ENCODE measurements at places on chromosomes 1 and 21.

- DNase-seq = no peak
These were observed 1.2 kb downstream of the PTPN14 start for GRCh38 chr1:214550013-214550856.

- DNase-seq = no peak
These were observed 17.5 kb downstream of the MAB21L3 start for GRCh38 chr1:116128664-116129063.

DNA sequence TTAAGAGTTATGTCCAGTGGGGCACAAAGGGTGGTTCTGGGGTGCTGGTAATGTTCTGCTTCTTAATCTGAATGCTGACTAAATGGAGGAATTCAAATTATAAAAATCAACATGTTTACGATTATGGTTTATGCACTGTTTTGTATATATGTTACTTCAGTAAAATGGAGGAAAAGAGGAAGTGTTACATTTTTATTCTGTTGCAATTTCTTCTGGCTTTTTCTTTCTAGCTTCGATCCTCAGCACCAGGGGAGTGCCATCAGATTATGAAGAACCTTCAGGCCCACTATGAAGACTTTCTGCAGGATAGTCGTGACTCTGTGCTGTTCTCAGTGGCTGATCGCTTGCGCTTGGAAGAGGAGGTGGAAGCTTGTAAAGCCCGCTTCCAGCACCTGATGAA is 105.5 kb downstream of the MACF1 start:
- no peak for DNase-seq

DNA sequence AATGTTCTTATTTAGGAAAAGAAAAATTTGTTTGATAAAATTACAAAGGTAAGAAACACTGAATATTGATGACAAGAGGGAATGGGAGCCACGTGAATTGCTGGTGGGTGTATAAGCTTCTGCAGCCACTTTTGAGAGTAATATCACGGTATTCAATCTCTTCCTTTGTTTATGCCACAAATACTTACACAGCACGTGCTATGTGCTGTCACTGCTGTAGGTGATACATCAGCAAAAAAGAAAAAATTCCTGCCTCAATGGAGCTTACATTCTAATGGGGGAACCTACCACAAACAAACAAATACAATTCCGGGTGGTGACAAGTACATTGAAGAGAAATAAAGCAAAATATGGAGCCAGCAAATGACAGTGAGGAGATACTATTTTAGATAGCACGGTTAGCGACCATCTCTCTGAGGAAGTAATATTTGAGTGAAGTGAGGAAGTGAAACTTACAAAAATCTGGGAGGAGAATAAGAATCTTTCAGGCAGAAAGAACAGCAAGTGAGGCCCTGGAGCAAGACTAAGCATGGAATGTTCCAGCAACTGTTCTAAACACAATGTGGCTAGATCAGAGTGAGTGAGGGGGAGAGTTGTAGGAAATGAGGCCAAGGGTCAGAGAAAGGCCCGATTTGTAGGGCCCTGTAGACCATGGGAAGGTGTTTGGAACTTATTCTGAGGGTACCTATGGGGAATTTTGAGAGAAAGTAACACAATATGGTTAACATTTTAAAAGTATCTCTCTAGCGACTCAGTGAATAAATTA is 2.6 kb upstream of the FCRLB start:
- DNase-seq = no peak

DNA sequence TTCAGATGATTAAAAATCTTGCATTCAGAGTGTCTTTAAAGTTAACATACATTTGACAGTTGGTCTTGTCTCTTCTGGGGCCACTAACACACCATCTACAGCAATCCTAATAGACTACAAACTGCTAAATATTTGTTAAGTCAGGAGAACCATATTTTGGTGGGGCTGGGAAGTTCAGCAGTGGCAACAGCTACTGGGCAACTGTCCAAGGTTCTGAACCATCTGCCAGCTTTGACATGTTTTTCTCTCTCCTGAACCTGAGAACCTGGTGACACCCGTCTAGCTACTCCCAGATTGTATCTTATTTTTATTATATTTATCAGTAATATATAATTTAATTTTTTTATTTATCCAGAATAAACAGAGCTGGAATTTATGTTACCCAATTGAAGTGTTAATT is 199.0 kb upstream of the DPYD start:
- DNase-seq = no peak

DNA sequence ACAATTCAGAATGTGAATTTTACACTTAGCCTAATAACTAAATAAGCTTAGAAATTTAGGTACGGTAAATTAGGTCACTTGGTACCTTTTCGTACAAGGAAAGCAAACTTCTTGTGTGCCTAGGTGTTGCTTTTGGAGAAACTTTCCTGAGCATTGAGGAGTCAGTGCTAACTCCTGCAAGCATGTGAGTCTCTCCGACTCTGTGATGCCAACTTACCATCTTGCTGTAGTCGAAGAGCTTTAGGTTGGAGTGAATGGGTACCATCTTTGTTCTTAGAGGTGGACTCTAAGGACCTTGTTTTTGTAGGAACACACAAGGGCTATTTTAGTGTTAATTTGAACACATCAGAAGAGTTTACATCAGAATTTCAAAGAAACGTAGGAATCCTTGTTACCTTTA is 688.9 kb downstream of the USP25 start:
- DNase-seq = no peak

GRCh38 chr1:150564051-150564991 is 15.1 kb downstream of the MCL1 start:
- no peak for DNase-seq

GRCh38 chr1:45924736-45925135 is 121.3 kb downstream of the MAST2 start:
- no peak for DNase-seq

GRCh38 chr1:162631546-162632191 is 595 bp upstream of the DDR2 start:
- DNase-seq = no peak

GRCh38 chr1:28871631-28872401 is 42.6 kb upstream of the EPB41 start:
- no peak for DNase-seq

DNA sequence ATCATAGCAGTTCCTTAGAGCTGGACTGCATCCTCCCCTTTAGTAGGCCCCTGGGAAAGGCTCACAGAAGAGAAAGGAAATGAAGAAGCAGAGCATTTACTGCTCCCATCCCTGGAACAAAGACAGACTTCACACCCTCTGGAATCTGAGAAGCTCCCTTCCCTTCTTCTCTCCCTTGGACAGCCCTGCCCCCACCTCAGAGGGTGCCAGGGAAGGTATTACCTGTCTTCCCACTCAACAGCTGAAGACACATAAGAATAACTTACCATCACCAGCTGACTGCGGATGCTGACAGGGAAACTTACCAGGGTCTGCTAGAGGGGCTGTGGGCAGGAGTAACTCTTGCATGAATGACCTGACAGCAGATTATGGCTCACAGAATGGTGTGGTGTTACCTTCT is 14.1 kb upstream of the FAAH start:
- no peak for DNase-seq

- no peak for DNase-seq
These were observed 300.3 kb downstream of the DSCAM start for GRCh38 chr21:40546647-40547046.

DNA sequence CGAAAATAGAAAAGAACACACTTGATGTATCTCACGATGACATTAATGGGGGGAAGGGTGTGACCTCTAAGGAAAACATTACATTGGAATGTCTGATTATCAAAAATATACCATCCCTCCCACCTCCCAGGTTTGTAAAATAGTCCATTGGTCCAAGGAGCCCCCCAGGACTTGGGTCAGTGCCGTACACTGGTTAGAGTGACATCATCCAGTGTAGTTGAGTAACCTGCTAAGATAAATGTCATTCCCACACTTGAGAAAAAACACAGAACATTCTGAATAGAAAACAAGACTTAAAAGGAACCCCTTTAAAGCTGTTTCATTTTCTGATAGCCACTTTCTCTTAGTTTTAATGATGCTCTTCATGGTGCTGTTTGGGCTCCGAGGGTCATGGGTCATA is 15.2 kb downstream of the DDX20 start:
- DNase-seq = no peak

- DNase-seq = no peak
These were observed 4.0 kb downstream of the PHC2 start for GRCh38 chr1:33426916-33427315.

DNA sequence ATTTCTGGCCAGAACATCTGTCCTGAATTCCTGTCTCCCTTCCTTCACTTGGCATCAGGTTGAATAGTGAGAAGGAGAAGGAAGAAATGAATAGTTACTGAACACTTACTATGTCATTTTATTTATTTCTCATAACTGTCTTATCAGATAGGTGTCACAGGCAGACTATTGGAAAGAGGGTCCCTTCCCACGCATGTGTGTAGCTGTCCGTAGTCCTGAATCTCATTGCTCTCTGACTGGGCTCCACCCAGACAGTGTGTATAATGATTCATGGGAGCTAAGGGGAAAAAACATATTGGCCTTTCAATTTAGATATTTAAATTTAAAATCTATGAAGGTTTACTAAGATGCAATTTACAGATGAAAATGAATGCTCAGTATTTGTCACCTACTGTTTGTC is 86.1 kb downstream of the OMA1 start:
- no peak for DNase-seq

- DNase-seq = no peak
These were observed 96.6 kb downstream of the WDR4 start for GRCh38 chr21:42782723-42783242.

DNA sequence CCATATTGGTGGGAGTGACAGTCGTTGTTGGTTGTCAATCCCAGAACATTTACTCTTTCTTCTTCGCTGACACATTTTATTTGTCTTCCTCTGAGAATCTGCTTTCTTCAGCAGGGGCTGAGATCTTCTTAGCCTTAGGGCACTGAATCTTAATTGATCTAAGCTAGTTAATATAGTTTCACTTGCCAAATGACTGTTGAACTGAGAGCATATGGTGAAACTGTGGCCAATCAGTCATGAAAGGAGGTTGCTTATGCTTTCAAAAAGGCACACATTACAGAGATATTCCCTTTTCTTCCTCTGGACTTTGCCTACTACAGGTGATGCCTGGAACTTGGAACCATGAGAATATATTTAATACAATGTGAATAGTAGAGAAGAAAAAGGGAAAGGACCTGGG is 60.0 kb upstream of the KIAA0040 start:
- no peak for DNase-seq

- no peak for DNase-seq
These were observed 76.7 kb downstream of the AK4 start for GRCh38 chr1:65224681-65225091.

GRCh38 chr1:40049725-40050124 is 9.2 kb downstream of the CAP1 start:
- DNase-seq = no peak

DNA sequence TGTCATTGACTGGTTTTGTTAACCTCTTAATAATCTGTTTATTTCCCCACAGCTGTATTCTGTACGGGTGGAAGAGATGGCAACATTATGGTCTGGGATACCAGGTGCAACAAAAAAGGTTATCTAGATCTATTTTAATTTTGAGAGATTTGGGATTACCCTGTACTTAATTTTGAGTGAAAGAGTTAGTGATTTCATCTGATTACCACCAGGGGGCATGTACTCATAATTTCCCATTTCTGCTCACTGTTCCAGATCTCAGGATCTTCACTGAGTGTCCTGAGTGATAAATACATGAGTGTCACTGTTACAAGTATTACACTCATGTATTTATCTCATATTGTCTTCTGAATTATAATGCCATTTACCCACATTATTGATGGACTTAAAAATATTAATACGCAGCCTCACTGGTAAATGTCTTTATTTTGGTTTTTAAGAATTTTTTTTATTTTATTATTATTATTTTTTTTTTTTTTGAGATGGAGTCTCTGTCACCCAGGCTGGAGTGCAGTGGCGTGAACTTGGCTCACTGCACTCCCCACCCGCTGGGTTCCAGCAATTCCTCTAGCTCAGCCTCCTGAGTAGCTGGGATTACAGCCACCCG is 27.4 kb downstream of the DTL start:
- DNase-seq = no peak
